ENCODE measurements at places on chromosomes 16 and 17.
A peak's percentile ranks its signal among the peaks of the same experiment; 100 is the strongest.

DNA sequence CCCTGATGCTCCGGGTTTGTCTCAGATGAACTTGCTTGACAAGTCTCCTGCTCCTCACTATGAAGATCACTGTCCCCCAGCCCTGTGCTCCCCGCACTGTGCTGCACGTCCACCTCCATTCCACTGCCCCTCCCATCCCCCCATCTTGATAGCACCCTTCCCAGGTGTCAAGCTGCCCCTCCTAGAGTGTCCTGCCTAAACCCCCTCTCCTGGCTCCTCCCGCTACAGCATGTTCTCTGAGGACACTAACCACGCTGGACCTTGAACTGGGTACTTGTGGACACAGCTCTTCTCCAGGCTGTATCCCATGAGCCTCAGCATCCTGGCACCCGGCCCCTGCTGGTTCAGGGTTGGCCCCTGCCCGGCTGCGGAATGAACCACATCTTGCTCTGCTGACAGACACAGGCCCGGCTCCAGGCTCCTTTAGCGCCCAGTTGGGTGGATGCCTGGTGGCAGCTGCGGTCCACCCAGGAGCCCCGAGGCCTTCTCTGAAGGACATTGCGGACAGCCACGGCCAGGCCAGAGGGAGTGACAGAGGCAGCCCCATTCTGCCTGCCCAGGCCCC, 18.5 kb downstream of the DEXI start:
- DNase-seq, result no peak

DNA sequence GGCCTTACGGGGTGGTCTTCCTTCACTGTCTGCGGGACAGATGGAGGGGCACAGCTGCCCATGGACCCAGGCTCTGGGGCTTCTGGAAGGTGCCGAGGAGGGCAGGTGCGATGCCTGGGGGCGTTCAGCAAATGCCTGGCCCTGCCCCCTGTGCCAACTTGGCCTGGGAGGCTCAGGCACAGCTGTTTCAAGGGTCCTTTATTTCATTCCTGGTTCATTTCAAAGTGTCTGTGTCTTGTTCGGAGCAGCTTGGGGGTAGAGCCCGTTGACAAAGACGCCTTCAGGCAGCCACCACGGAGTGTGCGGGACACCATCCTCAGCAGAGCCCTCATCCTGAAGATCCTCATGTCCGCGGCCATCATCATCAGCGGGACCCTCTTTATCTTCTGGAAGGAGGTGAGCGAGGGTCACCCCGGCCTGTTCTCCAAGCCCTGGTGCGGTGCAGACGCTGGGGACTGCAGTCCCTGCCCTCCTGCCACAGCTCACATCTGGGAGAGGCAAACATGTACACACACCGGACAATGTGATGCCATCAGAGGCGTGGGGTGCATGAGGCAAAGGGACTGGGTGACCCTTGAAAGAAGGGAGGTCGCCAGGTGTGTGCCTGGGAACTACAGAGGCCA, 43.9 kb downstream of the MEAK7 start:
- no peak for DNase-seq

- DNase-seq, result no peak
Measured at GRCh38 chr16:65634291-65634690, 512.4 kb upstream of the CDH11 start.

DNA sequence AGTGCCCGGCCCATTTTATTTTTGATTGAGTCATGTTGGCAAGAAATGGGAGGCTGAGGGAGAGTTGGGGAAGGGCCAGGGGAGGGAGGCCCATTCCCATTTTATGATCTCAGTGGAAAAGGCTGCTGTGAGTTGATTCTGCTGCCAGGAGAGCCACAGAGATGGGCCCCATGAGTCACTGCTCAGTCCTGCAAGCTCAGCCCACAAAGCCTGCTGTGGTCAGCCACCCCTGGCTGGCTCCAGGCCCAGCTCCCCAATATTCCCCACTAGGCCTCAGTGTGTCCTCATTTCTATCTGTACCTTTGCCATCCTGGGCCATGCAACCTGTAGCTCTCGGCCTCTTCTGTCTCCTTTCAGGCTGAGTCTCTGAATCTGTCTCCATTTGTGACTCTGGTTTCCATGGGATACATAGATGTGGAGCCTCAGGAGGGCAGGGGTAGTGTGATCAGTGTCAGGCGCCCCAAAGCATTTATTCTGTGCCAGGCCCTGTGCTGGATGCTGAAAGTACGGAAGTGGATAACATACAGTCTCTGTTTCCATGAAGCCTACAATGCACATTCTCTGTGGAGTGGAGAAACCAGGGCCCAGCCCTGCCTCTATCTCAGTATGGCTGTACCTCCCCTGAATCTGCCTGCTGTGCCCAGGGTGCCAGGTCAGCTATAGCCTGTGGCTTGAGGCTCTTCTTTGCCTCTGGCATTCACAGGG, 1.9 kb upstream of the PLEKHG4 start:
- peak; percentile 68 for DNase-seq

DNA sequence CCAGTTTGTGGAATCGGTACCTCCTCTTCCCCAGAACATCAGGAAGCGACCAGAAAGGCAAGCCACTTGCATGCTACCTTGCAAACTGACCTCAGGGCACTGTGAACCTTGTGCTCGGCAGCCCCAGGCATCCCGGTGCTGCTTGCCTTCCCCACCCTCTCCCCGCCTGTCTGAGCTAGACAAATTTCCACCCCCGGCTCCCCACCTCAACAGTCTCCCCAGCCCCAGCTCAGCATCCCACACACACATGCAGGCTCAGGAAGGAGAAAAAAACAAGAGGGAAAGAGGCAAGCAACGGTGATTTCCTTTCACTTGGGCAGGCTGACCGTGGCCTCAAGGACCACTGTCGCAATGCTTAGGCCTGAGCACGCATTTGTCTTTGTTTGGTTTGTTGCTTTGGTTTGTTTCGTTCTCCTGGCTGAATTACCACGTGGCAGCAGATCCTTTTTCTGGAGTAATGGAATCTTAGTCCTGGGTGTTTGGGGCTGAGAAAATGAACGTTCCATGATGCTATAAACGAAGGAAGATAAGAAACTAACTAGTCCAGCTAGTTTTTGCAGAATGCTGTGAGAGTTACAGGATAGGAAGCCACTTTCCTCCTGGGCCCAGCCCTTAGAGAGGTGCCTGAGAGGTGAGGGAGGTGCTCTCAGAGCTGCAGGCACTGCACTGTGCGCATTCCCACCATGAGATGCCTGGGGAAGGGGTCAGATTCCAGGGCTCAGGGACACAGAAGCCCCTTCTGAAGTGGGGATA, 27.9 kb downstream of the SDK2 start:
- no peak for DNase-seq

DNA sequence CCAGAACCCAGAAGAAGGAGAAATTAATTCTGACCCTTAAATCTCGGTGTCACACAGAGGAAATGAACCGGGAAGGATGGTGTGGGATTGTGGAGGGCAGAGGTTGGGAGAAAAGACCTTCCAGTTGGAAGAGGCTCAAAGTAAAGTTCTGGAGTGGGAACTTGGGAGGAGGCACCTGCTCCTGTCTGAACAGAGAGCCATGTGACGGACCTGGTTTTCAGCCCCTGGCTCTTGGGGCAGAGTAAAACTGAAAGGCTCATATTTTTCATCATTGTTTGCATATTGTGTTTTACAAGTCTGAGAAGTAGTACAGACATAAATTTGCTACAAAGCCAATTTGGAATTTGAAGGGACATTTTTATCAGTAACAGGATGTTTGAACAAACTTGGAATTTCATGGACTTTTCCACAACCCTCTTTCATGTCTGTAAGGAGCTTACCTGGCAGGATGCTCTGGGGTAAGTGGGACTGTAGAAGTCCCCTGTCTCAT, 24.4 kb upstream of the SEC14L1 start:
- no peak for DNase-seq

DNA sequence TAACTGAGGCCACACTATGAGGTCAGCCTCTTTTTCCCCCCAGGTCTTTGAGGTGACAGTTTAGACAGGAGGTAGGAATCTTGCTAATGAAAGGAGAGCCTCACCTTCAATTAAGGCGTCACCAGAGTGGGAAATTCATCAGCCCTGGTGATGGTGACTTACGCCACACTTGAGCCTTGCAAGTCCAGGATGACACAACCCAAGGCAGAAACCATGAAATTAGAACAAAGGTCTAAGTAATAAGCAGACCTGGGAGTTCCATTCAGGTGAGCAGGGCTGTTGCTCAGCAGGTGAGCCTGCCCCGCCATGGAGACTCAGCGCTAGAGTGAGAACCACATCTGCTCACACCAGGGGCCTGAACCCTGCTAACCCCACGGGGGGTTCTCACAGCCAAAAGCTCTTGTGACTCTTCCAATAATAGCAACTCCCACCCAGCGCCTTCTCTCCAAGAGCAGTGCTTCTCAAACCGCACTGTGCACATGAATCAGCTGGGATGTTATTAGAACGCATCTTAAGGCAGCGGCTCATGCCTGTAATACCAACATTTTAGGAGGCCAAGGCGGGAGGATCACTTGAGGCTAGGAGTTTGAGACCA, 28.7 kb upstream of the KIFC3 start:
- no peak for DNase-seq

DNA sequence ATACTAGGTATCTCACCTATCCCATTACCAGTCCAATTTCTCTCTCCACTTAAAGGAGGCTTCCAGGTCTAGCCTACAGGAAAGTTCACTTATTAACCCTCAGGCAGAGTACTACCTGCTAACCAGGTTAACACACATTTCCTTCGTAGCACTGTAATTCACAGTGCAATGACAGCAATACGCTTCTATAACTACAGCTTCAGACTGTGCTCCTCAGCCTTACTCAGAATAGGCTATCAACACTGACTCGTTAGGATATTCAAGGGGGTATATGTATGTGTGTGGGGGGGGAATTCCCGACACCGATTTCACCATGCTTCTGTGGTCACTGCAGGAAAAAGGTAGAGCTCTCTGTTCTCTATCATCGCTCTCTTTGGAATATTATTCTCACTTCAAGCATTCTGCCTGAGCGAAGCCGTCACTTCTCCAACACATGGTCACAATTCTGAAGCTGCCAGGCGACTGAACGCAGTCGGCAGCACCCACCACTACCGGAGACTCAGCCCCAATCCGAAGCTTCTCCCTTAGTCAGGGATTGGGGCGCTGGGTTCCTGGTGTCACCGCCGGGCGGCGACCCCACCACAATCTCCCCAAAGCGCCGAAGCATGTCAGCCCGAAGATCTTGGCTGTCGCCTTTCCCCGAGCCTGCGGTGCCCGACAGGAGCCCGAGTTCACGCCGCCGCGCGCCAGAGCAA, 618 bp downstream of the GGA3 start:
- peak; percentile 69 for DNase-seq

- DNase-seq, result no peak
Measured at GRCh38 chr16:89971495-89972243, 23.1 kb downstream of the DEF8 start.

DNA sequence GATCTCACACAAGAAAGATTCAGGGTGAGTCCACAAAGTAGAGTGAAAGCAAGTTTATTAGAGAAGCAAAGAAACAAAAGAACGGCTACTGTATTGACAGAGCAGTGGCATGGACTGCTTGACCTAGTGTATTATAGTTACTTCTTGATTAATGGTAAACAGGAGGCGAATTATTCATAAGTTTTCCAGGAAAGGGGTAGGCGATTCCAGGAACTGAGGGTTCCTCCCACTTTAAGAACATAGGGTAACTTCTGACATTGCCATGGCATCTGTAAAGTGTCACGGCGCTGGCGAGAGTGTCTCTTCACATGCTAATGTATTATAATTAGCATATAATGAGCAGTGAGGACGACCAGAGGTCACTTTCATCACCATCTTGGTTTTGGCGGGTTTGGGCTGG, 93.2 kb downstream of the CACNG3 start:
- no peak for DNase-seq

DNA sequence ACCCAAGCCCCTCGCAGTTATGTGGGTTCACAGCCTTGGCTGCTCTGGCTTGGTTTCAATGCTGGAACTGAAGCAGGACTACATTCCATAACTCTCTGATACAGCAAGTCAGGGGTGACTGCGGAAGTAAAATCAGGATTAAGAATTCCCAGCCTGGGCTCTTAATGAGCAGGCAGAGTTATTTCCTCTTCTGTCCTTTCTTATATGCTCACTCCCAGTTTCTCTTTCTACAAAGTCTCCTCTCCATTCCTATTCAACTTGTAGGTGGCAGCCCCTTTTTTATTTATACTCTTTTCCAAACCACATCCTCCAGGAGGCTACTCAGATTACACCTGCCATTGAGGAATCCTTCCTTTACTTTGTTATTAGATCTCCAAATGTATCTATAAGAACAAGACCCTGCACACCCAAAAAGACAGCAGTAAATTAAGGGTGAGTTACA, 40.3 kb downstream of the HOXB1 start:
- DNase-seq, result no peak

DNA sequence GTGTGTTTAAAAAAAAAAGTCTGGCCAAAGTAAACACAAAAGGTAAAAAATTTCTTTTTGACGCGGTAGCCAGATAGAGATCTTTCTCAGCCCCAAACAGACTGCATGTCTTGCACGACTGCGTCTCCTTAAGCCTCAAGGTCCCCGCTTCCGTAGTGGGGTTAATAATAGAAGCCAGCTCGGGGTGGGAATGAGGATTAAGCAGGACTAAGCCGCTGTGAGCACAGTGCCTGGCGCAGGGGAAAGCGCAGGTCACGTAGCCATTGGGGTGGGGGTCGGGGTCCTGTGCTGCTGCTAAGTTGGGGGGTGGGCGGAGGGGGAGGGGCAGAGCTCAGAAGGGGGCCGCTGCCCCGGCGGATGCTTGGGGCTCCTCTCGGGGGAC, 521 bp downstream of the GGA2 start:
- DNase-seq, result peak; percentile 27

DNA sequence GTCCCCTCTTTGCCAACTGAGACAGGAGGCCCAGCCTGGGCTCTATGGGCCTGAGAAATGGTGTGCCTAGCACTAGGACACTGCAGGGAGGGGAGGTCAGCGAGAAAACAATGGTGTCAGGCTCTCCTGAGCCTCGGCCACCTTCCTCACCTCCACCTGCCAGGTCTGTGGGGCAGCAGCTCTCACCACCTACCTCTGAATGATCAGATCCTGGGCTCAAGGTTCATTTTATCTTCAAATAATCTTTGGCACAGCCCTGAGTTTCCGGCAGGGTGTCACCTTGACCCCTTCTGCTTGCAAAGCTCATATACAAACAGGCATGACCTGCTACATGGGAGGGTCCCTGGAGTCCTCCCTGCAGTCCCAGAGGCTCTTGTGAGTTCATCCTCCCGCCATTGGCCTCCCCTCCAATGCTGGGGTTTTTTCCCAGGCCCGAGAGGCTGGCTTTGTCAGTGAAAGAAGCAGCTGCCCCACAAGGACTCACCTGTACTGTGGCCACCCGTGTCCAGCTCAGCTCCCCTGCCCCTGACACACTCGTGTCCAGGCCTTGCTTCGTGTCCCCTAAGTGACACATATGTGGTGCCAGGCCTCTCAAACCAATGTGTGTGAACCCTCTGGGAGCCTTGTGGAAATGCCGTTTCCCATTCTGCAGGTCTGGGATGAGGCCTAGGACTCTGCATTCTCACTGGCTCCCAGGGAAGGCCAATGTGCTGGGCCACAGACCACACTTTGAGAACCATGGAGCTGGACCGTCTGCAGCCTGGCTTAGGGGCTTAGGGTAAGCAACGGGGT, 176.8 kb upstream of the CIBAR2 start:
- no peak for DNase-seq

DNA sequence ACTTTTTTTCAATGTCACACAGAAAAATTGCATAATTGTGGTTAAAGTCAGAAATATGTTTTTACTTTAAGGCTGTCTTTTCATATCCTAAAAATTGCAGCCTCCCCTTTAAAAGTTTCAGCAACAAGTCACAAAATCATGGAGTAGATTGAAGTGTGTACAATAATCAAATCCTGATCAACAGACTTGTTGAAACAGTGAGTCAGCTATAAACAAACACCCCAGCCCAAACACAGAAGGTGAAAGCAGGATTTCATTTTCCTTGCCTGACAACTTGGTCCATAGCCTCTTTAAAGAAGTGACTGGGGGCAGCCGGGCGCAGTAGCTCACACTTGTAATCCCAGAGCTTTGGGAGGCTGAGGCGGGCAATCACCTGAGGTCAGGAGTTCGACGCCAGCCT, 59.9 kb downstream of the WNT3 start:
- DNase-seq, result no peak

All from activated CD4-positive, alpha-beta T cell treated with anti-CD3 and anti-CD28 coated beads, Interleukin-2, amount 50 U/mL, for 48 hours (primary cell).